ENCODE measurements at places on chromosomes 11 and 22.

GRCh38 chr11:113113801-113114704 is 152.8 kb downstream of the NCAM1 start:
- no peak for DNase-seq

DNA sequence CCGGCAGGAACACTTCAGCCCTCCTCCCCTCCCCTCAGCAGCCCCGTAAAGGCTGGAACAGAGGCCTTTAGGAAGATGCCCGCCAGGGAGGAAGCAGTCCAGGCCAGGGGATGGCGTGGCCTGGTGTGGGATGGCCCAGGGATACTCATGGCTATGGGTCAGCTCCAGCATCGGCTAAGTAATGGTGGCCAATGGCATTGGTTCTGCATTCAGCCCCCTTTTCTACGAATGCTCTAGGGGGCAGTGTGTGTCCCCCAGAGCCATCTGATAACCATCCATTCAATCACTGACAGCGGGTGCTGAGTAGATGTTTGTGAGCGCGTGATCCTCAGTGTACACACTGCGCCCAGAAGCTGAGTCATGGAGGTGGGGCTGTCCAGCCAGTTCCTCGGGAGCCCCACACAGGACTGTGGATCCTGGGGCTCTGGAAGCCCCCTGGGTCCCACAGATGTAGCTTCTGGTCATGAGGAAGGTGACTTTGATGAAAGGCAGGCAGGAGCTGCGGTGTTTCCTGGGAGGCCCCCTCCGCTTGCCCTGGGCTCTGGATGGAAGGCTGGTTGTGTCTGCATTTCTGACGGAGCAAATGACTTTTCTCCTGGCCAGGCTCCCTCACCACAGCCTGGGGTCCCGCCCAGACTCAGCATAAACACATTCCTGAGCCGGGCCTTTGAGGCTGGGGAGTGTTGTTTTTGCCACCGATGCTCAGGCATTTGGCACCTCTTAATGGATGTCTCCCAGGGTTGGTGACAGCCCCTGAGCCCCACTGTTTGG is 46.5 kb downstream of the FBLN1 start:
- DNase-seq = no peak

DNA sequence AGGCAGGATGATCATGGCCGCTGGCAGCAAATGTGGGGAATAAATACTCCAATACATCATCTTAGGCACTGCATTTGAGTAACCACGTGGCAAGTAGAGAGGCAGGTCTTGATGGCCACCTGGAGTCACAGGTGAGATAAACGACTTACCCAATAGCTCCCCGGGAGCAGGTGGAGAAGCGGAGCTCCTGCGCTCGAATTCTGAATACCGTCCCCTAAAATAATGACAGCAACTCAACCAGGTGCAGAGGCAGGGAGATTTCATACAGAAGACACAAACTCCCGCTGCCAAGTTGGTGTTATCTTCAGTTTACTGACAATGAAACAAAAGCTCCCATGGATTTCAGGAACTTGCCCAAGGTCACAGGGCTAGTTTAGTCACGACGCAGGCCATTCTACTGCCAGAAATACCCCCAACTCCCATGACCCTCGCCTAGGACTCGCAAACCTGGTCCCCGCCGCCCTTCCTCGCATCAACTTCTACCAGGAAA is 437 bp downstream of the SLC43A3 start:
- no peak for DNase-seq

DNA sequence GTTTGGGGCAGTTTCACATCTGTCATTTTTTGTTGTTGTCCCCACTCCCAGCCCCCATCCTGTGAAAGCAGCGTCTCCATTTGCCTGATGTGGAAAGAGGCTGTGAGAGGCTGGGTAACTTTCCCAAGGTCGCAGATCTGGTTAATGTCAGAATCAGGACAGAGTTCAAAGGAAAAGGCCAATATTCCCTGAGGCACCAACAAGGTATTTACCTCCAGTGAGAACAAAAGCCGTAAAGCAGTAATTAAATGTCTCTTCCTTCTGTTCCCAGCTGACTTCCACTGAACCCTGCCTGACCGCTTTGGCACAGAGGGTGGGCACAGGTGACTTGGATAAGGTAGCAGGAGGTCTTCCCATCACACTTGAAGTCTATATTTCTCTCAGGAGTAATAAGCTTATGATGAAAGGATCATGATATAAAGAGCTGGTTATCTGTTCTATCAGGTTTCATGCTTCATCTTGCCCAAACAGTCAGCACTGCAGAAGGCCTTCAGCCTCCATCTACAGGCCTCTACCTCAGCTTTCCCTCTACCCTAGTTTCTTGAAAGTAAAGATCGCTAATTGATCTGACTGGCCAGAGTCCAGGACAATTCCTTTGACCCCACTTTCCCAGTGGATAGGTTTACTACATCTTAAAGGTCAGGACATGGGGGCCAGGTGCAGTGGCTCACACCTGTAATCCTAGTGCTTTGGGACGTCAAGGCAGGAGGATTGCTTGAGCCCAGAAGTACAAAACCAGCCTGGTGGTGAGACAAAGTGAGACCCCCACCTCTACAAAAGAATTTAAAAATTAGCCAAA is 9.4 kb downstream of the C11orf91 start:
- no peak for DNase-seq

- DNase-seq = no peak
These were observed 390.0 kb downstream of the NTM start for GRCh38 chr11:131760091-131761061.

GRCh38 chr22:30564045-30564760 is 10.3 kb downstream of the GAL3ST1 start:
- DNase-seq = no peak

DNA sequence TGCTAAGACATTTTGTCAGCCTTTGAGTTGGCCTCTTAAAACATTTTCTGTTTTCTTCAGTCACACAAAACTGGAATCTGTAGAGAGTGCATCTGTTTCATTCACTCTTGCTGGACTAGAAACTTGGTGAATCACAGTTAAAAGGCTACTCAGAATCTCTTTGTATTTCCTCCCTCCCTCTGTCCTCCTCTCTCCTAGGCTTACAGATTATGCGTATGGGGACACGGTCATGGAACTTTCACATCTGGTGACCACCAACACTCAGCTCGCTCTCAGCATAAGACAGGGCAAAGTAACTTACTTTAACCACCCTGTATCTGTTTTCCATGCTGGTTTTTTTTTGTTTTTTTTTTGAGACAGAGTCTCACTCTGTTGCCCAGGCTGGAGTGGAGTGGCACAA is 50.4 kb downstream of the BARX2 start:
- DNase-seq = no peak

GRCh38 chr11:128135451-128135850 is 451.9 kb downstream of the ETS1 start:
- DNase-seq = no peak

DNA sequence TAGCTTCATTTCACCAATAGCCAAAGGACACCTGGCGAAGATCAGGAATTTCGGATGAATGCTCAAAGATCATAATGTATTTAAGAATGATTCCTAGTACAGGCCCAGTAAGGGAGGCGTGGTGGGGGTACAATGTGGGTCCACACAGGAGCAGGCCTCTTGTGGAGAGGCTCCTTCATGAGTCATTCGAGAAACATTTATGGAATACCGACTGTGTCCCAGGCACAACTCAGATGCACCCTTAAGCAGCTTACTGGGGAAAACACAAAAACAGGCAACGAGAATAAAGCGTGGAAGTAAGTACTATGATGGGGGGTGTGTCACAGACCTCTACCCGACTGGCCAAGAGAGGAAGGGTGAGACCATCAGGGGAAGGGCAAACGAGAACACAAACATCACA is 44.5 kb downstream of the SMCO4 start:
- DNase-seq = no peak

DNA sequence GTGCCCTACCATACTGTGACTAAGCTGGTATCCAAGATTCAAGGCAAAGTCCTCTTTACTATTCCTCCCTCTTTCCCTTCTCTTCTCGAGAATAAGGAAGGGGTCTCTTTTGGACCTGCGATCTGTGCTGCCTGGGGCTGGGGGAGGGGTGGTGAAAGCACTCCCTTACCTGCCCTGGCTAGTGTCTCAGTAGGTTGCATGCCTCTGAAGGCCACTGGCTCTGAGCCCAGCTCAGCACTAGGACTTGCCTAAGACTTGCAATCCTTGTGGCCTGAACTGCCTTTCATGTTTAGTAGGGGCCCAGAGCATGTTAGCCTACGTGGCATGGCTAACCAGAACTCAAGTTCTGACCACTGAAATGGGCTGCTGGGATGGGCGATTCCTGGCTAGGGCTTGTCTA is 13.0 kb upstream of the REXO2 start:
- DNase-seq = no peak

- DNase-seq = no peak
These were observed 14.9 kb upstream of the SERPINH1 start for GRCh38 chr11:75547177-75547576.

- no peak for DNase-seq
These were observed 79.8 kb downstream of the C11orf58 start for GRCh38 chr11:16818284-16818683.

- DNase-seq = no peak
These were observed 125.8 kb downstream of the DCDC1 start for GRCh38 chr11:31243706-31244105.

DNA sequence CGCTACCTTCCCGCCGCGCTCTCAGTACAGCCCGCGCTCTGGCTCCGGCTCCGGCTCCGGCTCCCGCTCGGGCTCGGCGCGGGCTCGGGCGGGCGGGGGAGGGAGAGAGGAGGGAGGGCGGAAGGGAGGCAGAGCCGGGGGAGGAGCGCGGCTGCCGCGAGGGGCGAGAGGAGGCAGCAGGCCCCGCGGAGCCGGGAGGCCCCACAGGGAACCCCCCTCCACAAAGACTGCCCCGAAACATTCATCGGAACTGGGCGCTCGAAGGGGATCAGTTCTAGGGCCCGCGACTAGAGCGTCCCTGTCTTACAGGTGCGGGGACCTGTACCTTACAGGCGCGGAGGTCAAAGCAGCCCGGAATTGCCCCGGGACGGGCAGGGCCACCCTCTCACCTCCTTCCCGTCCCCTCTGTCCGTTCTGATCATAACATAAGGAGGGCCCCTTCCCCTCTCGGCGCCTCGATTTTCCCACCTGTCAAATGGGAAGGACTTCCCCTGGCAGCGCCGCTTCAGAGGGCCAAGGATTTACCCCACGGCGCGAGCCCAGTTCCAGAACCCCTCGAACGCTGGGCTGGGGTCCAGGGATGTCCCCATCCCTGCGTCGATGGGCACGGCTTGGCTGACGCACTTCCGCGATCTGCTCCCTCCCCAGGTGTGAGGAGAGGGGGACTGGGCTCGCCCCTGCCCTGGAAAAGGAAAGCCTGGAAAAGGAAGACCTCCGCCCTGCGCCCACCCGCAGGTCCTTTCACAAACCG is at the start of gene SHISA8:
Gene SHISA8, minus strand, starts transcription at position 40 of the 751 bp plus-strand sequence. CDS start 407 bp downstream, outside the sequence.
- no peak for DNase-seq

- no peak for DNase-seq
These were observed 19.2 kb upstream of the CASP12 start for GRCh38 chr11:104917271-104918112.

- DNase-seq = no peak
These were observed 5.4 kb downstream of the SHISA8 start for GRCh38 chr22:41909310-41910049.

DNA sequence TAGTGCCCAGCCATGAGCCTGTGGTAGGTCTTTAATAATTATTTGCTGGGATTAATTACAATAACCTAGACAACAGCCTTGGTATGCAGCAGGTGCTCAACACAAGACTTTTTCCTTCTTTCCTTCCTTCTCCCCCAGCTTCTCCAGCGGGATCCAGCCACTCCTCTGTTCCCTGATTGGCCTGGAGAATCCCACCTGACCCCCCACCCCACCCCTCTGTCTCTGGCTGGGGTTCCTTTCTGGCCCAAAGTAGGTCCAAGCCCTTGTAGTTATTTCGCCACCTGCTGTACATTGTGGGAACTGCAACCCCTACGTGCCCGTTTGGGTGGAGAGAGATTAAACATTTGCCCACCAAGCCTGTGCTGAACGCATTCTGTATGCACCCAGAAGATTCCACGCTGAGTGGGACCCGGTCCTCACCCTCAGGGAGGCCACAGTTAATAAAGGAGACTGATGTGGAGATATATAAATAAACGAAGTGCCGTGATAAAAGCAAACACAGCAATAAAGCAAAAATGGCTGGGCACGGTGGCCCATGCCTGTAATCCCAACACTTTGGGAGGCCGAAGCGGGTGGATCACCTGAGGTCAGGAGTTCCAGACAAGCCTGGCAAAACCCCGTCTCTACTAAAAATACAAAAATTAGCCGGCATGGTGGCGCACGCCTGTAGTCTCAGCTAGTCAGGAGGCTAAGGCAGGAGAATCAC is 32.1 kb upstream of the DGKZ start:
- DNase-seq = peak; percentile 49

DNA sequence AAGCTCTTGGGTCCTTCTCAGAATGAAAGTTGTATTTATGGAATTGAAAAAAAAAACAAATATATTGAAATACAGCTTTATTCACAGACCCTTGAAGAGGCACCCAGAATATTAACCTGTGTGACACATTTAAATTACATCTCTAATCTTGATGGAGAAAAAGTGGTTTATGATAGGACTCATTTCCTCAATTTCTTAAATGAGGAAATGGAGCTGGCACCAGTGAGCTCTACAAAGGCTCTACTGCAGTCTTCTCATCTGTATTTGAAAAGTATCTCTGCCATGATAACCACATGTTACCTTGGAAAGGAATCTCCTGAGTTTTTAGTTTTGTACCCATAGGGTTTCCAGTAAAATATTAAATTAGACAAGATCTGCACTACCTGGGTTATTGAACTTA is 186.5 kb downstream of the HIPK3 start:
- DNase-seq = no peak

DNA sequence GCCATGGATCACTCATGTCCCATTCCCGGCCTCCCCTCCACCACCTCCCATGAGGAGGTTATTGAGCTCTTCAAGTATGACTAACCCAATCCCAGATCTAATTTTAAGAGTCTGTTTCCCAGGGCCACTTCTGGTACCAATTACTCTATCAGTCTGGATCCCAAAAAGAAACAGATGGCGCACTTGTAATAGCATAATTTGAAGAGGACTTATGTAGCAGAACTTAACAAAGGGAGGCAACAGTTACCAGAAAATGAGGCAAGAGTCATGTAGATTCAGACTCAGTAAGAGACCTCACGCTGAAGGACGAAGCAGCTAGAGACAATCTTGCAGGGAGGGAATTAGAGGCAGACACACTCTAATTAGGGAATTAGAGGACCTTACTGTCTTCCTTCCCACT is 46.9 kb downstream of the DDX6 start:
- no peak for DNase-seq

DNA sequence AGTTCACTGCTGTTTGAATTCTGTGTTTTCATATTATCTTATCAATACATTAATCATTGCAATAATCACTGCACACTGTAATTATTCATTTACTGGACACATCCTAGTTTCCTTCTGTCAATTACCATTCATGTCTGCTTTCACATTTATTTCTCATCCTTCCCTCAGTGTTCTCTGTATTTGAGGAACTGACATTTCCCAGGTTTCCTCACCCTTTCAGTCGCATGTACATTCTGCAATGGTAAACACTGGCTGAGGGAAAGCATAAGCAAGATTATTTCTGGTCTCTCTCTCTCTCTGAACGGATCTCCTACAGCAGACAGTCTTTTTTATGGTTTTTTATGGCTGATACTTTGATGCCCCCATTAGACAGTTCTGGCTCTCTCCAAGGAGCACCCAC is 4.2 kb upstream of the HBD start:
- DNase-seq = no peak

- no peak for DNase-seq
These were observed 15.3 kb downstream of the PTS start for GRCh38 chr11:112241486-112241885.

- no peak for DNase-seq
These were observed 45.2 kb downstream of the CTSC start for GRCh38 chr11:88292171-88292843.

Data from stimulated activated CD8-positive, alpha-beta memory T cell treated with anti-CD3 and anti-CD28 coated beads, Interleukin-4, amount 100 ng/mL, for 1 hour (primary cell).